ENCODE measurements at places on chromosomes 3 and 15. TPM values are rescaled to one million over a fixed set of nuclear protein-coding genes. Genes with fewer than 3 reads are reported as not detected.
A peak's percentile ranks its signal among the peaks of the same experiment; 100 is the strongest.

Gene GSK3B
- 30.7 TPM for total RNA-seq

Gene MCTP2
- 0.98 TPM for total RNA-seq

Gene GRIP2
- total RNA-seq = 14.9 TPM

Gene CX3CR1
- total RNA-seq = 1.5 TPM

Gene VILL
- 7.2 TPM for total RNA-seq

Gene YEATS2
- total RNA-seq = 35.4 TPM

Gene ADPRH
- total RNA-seq = 4.0 TPM

Gene SI
- not detected for total RNA-seq

Gene RBM6
- 58.9 TPM for total RNA-seq

Gene ATR
- total RNA-seq = 15.0 TPM

Gene KCNH8
- 0.09 TPM for total RNA-seq

Gene GALNT15
- 2.0 TPM for total RNA-seq

Gene ANKRD63
- total RNA-seq = 0.22 TPM

Gene PLA2G4D
- not detected for total RNA-seq

Gene CLCN2
- 3.5 TPM for total RNA-seq

- peak; percentile 14 for DNase-seq
Observed at GRCh38 chr3:46893146-46893748, 15.7 kb downstream of the PTH1R start.

- DNase-seq = no peak
Observed at GRCh38 chr15:42749266-42749665, 12.3 kb upstream of the CDAN1 start.

DNA sequence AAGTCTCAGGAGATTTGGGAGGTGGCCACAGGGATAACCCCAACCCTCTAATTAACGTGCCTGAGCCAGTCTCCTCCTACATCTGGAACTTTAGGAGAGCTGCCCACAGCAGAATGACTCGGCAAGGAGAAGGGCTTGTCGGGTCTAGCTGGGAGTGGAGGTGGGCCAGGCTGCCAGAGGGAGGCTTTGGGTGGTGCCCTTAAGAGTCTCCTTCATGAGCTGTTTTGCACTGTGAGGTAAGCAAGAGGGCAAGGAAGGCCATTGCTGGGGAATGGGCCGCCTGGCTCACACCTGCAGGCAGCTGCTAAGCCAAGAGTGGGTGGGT lies 3.6 kb upstream of the TNK2 start:
- DNase-seq = no peak

GRCh38 chr3:64958199-64958843 lies 270.5 kb upstream of the ADAMTS9 start:
- DNase-seq = peak; percentile 98

- no peak for DNase-seq
Observed at GRCh38 chr3:78588906-78589621, 1178.7 kb downstream of the ROBO1 start.

DNA sequence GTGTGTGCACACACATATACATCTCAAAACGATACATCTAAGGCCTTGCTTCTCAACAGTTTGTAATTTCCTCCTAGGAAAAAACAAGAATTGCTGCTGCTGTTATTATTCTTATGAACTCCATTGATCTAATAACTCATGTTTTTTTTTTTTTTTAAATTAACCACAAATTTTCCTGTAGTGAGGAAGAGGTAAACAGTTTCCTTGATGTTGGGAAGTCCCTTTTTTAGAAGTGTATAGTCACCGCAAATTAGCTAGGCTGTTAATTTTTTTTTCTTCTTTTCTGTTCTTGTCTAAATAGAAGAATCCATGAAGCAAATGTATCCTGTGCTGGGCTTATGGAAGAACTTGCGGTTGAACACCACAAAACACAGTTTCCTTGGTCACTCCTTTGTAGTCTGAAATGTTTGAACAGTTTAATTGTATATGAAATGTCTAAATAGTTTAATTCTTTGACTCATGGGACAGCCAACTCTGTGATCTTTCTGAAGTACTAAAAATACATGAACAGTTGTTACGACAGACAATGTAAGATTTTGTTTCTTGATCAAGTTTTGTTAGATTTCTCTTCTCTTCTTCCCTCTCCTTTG lies 64.5 kb downstream of the MITF start:
- DNase-seq = no peak

- DNase-seq = no peak
Observed at GRCh38 chr15:64690578-64691296, 84.7 kb downstream of the RBPMS2 start.

DNA sequence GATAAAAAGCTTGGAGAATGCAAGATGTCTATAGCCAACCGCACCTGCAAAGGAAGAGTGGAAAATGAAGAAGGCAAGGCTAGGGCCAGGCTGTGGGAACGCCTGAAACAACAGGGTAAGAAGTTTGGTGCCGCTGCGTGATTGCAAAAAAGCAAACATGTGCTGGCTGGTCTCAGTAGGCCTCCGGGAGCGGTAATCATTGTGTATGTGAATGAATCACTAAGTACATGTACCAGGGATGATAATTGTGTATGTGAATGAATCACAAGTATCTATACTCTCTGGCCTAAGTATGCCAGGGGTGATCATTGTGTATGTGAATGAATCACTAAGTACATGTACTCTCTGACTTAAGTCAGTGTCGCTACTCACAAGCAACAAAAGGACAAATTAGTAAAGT lies 40.3 kb upstream of the PARL start:
- no peak for DNase-seq

- no peak for DNase-seq
Observed at GRCh38 chr3:194569252-194569651, 64.0 kb downstream of the TMEM44 start.

- DNase-seq = no peak
Observed at GRCh38 chr3:76643623-76644304, 396.1 kb upstream of the ROBO2 start.

DNA sequence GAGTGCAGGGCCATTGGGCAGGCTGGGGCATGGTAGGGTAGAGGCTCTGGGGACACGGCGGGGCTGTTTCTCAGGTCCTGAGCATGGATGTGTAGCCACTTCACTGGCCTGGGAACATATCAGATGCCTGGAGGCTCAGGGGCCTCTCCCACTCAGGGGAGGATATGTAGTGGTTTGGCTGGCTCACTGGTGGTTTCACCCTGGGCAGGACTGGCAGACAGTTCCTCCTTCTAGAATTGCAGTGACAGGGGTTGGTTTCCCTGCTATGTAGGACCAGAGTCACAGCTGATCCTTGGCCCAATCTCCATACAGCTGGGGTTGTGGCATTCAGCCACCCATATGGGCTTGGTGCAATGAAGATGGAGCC lies 4.8 kb upstream of the ARHGAP31 start:
- DNase-seq = no peak

- DNase-seq = peak; percentile 22
Observed at GRCh38 chr3:125436921-125437320, 61.8 kb upstream of the ZNF148 start.

DNA sequence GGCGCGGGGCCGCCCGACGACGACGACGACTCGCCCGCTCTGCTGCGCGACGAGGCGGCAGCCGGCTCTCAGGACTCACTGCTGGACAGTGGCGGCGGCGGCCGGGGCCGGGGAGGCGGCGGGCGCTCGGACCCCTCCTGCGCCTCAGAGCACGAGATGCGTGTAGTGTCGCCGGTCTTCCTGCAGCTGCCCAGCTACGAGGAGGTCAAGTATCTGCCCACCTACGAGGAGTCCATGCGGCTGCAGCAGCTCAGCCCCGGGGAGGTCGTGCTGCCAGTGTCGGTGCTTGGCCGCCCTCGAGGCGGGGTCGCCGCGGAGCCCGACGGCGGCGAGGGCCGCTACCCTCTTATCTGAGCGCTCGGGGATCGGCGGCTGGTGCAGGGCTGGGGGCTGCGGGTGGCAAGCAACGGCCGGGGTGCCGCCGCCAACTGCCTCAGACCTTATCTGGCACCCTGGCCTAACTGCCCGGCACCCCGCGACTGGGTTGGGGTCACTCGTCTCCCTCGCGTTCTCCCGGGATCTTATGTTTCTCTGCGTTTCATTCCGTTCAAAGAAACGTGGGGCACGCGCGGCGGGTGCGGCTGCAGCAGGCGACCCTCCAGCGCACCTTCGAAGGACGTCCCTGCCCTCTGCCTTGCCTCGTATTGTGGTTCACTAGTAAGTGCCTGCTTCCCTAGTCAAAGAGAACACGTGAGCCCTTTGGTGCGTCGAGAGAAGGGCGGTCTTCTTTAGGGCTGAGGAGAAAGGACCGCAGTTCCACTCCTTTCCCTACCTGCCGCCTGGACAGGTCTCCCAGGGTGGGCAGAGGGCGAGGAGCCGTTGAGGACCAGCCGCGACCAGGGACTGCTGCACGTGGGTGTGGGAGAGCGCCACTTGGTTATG lies 1.0 kb downstream of the C3orf80 start:
- peak; percentile 21 for DNase-seq

- no peak for DNase-seq
Observed at GRCh38 chr3:12239301-12239700, 49.6 kb upstream of the PPARG start.

- no peak for DNase-seq
Observed at GRCh38 chr3:99895131-99895696, 77.6 kb downstream of the CMSS1 start.

- peak; percentile 85 for DNase-seq
Observed at GRCh38 chr3:172666873-172667694, 43.8 kb downstream of the NCEH1 start.

- DNase-seq = no peak
Observed at GRCh38 chr15:84697236-84697990, 18.5 kb downstream of the SEC11A start.

GRCh38 chr3:17806201-17806600 lies 63.8 kb upstream of the TBC1D5 start:
- DNase-seq = no peak

DNA sequence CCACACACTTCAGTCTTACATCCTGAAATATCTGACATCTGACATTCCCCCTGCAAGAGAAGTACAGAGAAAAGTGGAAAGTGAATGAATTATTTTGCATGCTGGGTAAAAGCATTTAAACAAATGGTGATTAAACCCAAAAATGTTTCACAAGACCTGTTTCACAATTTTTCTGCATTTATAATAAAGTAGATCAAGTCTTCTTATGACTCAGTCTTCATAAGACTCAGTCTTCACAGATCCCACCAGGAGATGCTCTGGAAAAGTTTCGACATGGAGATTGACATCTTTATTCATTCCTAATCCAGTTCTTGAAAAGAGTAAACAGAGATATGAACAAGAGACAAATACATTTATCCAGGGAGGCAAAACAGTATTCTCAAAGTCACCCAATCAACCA lies 13.2 kb upstream of the EDC3 start:
- DNase-seq = no peak

- peak; percentile 41 for DNase-seq
Observed at GRCh38 chr15:31254431-31255175, 72.0 kb upstream of the KLF13 start.

DNA sequence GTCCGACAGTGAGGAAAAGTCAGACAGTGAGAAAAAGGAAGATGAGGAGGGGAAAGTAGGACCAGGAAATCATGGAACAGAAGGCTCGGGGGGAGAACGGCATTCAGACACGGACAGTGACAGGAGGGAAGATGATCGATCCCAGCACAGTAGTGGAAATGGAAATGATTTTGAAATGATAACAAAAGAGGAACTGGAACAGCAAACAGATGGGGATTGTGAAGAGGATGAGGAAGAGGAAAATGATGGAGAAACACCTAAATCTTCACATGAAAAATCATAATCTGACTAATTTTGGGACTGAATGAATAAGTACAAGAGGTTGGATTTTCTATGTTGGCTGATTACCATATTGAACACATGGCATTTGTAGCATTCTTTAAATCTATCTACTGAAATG lies 26.2 kb downstream of the SEC62 start:
- DNase-seq = no peak

- no peak for DNase-seq
Observed at GRCh38 chr3:38978729-38979128, 73.0 kb downstream of the SCN11A start.

DNA sequence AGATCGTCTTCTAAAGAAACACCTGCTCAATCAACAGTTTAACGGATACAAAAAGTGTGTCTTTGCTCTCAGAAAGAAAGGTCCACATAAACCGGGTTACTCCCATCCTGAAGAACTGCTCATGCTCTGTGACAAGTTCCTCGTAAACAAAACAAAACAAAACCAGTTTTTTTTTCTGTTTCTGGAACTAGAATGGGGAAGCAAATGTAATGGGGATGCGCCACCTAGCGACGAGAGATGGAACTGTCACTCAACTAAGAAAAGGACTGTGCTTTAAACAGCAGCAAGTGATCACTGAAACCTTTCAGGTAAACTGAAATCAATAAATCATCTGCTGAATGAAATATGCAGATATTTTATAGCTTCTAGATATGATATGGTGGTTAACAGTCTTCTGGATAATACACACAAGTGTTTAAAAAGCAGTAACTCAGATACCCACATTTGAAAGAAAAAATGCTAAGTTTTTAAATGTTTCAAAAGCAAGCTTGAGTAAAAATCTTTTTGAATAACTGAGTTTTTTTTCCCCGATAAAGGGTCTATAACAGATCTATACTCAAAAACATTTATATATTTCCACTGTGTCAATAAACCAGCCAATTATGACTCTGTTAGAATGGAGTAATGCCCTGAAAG lies 10.9 kb downstream of the TM2D3 start:
- peak; percentile 83 for DNase-seq

DNA sequence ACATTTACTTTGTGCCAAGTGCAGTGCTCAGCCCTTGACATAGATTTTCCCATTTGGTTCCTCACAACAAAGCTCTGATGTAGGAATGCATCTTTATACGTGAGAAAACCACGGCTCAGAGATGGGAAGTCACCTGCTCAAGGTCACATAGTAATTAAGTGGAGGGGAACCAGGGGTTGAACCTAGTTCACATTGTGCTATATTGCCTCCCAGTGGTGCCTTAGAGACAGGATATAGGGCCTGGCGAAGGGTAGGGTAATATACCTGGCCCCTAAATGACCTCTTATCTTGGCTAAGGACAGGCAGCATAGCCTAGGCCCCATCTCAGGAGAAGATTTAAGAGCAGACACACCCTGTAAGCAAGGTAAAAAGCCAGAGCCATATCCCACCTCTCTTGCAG lies 71.5 kb downstream of the FOXP1 start:
- DNase-seq = no peak

- no peak for DNase-seq
Observed at GRCh38 chr3:179482857-179483256, 31.6 kb upstream of the GNB4 start.

- DNase-seq = no peak
Observed at GRCh38 chr3:173538410-173538809, 140.9 kb downstream of the NLGN1 start.

DNA sequence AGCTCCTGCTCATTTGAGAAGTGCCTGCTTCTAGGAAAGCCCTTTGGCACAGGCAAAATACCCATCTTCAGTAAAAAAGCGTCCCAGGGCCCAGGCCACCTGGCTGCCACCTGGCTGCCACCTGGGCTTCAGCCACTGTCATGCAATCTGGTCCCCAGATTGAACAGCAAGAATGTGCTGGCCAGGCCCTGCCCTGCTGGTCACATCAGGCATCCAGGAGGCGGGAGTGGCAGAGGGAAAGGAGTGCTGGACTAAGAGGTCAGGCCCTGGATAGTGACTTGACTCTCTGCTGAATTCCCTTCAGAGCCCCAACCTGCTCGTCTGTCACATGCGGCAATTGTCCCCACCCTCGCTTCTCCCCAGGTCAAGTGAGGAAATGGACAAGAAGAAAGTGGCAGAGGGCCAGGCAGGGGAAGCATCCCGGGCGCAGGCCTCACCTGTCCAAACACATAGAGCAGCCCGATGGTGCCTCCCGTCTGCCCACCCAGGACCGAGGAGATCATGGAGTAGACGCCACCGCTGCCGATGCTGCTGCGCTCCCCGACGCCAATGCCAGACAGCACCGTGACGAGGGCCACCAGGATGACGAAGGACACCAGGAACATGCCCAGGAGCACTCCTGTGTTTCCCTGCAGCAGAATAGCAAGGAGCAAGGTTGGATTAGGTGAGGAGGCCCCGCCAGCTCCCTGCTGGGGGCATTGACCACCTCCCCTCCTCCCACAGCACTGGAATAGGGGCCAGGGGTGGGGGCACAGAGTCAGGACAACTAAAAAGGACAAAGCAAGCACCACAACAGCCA lies 25.5 kb downstream of the SLC12A8 start:
- DNase-seq = no peak
